ENCODE measurements at places on chromosomes 4 and X.

GRCh38 chr4:76605099-76605563 lies 170.1 kb downstream of the SHROOM3 start:
- no peak for DNase-seq

- peak; percentile 16 for DNase-seq
Measured at GRCh38 chrX:120308959-120309872, 2.0 kb downstream of the TMEM255A start.

- DNase-seq = no peak
Measured at GRCh38 chr4:110211007-110211769, 12.8 kb upstream of the ELOVL6 start.

DNA sequence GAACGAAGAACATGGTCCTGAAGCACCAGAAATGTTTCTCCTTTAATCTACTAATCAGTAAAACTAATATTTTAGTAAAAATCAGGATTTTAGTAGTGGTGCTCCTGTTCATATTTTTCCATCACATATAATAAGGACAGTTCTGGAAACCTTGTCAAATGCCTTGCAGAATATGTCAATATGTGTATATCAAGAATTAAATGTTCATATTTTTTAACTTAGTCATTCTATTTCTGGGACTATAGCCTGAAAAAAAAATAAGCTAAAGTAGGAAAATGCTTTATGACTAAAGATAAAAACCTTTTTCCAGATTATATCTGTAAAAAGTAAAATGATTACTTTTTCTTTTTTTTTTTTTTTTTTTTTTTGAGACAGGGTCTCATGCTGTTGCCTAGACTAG lies 65.1 kb downstream of the MAB21L2 start:
- no peak for DNase-seq

DNA sequence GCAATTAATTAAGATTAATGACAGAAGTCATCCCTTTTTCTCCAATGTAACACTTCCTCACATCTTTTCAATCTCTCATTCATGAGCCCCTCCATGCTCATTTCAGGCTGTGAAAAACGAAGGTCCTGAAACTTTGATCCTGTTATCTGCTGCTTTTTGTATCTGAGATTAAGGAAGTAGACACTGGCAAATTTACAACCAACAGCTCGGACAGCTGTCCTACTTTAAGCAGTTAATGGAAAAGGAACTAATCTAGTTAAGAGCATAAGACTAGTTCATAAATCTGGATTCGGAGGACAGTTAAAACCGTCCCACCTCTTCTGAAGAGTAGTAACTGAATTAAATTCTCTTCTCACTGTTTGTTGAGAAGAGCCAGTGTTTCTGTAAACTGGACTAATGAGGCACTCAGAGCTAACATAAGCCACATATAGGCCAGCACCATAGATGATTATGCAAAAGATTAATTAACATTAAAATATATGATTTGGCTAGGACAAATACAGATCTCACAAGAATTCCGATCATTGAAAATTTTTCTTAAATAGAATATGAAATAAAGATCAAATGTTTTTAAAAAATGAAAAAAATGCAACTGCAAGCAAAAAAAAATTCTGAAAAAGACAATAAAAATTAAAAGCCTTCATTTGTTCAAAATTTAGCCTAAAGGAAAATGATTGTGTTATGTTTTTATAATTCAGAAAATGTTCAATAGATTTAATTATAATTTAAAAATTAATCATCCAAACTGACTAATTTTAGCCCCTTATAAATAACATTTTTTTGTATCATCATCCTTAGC lies 114.4 kb downstream of the ANTXR2 start:
- DNase-seq = no peak

Data from stimulated activated CD4-positive, alpha-beta T cell treated with anti-CD3 and anti-CD28 coated beads, TNF-alpha, amount 100 ng/mL, for 24 hours (primary cell).